Fibroblast of upper back skin (primary cell): ENCODE measurements at places on chromosomes 2 and 18.

DNA sequence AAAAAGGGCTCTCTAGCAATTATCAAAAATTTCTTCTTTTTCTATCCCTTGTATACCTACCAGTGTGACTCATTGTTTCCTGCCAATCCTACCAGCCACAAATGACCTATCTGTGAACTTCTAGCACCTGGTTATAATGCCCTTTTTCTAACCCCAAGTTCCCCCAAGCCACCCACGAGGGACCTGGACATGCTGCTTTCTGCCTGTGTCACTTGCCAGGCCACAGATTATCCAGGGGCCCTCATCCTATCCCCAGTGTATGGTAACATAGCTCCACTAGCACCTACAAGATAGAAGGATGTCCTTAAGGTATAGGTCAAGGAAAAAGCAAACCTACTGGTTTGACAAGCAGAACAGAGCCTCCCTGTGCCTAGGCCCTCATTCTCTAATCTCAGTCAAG, 26.8 kb downstream of the AAK1 start:
- no peak for DNase-seq

- DNase-seq: no peak
Measured at GRCh38 chr2:105581555-105581944, 163.2 kb upstream of the NCK2 start.

DNA sequence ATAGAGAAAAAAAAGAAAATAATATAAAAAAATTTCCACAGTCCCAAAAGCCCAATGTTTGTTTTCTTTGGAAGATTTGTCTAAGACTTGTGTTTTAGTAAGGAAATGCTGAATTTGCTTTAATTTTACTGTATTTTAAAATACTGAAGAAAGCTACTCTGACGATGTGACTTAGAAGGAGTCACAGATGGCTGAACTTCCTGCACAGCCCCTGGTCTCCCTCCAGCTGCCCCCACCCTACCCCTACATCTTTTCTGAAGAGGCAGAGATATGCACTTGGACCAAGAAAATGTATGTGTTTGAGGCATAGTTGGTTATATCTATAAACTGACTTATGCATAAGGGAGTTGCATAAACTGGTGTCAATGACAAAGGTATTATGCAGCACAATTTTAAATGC, 172.3 kb downstream of the CDH2 start:
- DNase-seq: no peak

DNA sequence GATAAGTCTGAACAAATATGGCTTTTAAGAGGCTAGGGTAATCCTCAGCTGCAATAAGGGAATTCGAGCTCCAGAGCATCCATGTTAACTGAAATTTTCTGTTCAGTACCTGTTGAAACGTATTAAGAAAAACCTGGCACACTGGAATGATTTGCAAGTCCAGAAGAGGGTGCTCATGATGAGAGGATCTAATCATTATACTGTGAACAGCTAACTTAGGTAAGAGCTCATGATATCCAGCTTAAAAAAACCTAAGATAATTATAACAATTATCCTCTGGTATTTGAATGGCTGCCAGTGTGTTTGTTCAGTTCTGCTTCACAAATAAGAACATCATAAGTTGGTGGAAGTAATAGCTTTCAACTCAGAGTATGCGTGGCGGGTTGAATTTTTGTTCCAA, 1118.3 kb upstream of the DDX18 start:
- no peak for DNase-seq

DNA sequence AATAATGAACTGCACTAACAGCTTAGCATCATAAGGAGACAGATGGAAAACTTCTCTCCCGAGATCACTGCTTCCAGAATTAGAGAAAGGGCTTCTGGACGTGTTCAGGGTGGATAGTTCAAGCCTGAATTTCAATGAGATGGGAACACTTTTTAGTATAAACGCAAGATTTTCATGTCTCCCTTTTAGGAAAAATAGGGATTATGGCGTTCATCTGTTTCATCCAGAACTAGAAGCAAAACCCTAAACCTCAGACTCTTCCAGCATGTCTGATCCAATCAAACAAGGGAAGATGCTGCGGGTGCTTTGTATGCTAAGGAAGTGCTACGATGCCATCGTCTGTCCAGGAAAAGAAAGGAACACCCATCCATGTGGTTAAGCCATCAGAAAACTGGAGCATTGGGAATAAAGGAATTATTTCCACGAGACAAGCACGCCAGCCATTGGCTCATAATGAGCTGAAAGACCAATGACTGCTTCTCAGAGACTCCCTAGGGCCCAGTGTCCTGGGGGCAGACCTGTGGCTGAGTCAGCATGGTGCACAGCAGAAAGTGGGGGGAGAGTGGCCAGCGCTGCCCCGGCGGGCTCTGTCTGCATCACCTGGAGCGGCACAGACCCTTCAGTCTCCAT, 65.9 kb upstream of the AFF3 start:
- DNase-seq: peak; percentile 77

DNA sequence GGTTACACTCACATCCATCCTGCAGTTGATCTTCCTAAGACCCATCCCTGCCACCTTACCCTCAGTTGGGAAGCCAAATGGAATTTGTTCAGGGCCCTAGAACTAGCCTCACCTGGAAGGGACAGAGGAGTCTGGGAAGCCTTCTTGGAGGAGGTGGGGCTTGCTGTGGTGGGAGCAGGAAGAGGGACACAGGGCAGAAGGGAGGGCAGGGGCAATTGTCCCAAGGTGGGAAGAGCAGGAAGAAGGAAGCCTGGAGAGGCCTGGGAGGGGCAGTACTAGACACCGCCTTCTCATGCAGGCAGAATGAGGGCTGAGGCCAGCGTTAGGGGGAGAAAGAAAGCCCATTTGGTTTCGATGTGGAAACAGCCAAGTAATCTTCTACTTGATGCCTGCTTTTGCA, 34.1 kb upstream of the ASPRV1 start:
- no peak for DNase-seq

DNA sequence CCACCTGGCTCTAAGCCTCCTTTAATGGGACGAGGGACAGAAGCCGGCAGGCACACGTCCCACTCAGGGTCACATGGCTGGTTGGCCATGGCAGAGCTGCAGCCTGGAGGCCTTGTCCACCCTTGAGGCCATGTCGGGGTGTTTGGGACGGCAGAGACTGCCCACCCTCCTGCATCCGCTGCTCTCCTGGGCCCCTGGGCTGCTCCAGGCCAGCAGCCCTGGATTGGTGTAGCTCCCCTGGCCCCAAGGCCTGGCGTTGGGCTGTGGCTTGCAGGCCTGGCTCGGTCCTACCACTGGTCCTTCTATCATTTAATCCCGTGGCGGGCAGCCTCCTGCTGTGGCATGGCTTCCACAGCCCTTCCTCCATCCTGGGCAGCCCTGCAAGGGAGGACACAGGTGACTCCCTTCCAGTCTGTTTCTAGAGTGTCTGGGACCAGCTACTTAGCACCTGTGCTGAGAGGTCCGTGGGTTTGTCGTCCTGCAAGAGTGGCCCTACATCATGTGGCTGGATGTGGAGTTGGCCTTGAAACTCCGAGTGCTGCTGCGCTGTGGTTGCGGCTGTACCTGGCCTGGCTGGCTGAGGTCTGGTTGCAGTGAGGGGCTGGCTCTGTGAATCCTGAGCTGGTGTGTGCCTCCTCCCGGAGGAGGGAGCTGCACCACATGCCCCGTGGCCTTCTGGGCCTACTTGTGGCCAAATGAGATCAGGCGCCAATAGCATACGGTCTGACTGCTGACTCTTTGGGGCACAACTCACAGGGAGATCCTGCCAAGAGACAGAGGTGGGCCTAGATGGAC, 67.3 kb downstream of the SH3RF3 start:
- no peak for DNase-seq

GRCh38 chr18:61471541-61471940, 138.3 kb downstream of the CDH20 start:
- DNase-seq: peak; percentile 35

DNA sequence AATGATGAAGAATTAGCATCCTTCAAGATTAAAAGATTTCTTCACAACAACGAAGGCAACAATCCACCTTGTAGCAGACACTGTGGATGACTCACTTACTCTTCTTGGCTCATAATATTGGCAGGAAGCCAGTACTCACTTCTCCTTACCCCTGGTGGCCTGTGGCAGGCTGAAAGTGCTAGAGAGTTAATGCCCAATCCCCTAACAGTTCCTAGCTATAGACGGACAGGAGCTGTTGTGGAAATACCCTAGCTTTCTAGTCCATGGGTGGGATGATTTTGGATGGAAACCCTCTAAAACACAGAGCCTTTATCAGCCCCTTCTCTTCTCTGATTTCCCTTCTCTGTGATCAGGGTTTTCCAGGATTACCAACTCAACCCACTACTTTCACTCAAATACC, 128.6 kb upstream of the NYAP2 start:
- DNase-seq: peak; percentile 66

GRCh38 chr18:13621446-13621849, 104.9 kb downstream of the FAM210A start:
- DNase-seq: no peak

- no peak for DNase-seq
Measured at GRCh38 chr2:116477229-116477628, 1337.3 kb upstream of the DDX18 start.

- no peak for DNase-seq
Measured at GRCh38 chr2:174235680-174236079, 12.7 kb downstream of the OLA1 start.

- peak; percentile 93 for DNase-seq
Measured at GRCh38 chr2:224837558-224837957, 121.4 kb upstream of the CCDC195 start.

DNA sequence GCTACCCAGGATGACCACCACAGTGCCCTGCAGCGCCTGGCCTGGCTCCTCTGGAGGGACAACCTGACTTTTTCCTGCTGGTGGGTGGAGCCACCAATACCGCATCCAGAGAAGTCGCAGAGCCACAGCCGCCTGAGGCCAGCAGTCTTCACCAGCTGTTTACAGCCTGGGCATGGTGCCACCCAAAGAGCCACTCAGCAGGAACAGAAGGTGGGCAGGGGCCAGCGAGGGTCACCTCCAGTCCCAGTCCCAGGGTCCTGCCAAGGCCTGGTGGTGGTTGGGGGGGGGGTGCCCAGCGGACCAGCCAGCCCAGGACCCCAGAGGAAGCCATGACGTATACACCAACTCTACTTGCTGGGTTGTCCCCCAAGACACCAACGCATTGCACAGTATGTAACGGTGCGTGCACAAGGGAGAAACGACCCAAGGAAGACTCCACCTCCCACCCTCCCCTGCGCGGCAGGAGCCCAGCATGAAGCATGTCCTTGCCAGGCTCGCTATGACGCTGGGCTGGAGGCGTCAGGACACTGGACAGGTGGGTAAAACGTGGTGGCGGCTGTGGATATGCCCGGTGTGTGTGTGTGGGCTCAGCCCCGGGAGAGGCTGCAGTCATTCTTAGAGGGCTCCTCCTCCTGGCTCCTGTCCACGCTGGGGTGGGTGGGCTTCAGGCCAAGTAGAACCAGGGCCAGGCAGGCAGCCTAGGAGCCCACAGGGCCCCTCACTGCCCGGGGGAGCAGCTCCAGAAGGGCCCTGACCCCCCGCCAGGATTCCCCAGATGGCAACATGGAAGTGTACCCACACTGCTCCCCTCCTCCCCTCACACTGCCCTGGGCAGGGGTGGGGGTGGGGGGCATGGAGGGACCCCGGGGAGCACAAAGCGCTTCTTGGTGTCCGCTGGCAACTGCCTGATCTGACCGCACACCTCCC, 49.3 kb downstream of the HS6ST1 start:
- DNase-seq: no peak

GRCh38 chr18:2325308-2325849, 245.9 kb downstream of the METTL4 start:
- peak; percentile 26 for DNase-seq

- DNase-seq: peak; percentile 35
Measured at GRCh38 chr2:65530547-65531320, 98.3 kb upstream of the SPRED2 start.

DNA sequence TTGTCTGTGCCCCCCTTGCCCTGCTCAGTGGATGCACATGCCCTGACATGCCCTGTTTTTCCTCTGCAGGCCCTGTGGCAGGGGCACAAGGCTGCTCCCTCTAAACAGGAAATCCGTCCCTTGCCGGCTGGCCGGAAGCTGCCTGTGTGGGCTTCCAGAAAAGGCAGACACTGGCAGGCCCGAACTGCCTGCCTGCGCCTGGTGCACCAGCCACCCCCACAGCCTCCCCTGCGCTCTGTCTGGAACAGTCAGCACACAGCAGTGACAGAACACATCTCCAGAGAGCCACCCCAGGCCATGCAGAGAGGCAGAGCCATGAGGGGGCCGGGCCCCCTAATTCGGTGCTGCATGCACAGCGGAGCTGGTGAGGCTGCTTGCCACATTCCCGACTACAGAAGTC, 33.5 kb downstream of the LOXHD1 start:
- DNase-seq: no peak

GRCh38 chr2:221377066-221377465, 195.0 kb downstream of the EPHA4 start:
- DNase-seq: peak; percentile 71

GRCh38 chr18:57727952-57728807, 74.9 kb downstream of the ATP8B1 start:
- peak; percentile 43 for DNase-seq

DNA sequence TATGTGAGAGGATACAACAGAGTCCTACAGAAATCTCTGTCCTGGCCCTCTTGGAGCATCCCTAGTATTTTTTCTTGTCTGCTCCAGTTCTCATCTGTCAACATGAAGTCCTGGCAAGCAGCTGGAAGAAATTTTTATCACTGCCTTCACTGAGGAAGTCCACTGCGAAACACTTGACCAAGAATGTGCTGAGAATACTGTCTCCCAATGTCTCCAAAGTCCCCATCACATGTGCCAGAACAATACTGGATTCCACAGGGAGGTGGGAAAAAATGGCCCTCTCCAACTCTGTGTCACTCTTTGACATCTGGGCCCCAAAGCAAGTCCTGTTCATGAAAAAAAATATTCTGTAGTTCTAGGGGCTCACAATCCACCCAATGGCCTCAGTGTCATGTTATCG, 32.8 kb upstream of the PGAP1 start:
- DNase-seq: no peak

- DNase-seq: no peak
Measured at GRCh38 chr2:113679457-113679856, 52.4 kb downstream of the RABL2A start.

GRCh38 chr2:231018184-231018583, 19.1 kb upstream of the C2orf72 start:
- DNase-seq: no peak

- DNase-seq: no peak
Measured at GRCh38 chr18:44934901-44935300, 254.2 kb downstream of the SETBP1 start.

DNA sequence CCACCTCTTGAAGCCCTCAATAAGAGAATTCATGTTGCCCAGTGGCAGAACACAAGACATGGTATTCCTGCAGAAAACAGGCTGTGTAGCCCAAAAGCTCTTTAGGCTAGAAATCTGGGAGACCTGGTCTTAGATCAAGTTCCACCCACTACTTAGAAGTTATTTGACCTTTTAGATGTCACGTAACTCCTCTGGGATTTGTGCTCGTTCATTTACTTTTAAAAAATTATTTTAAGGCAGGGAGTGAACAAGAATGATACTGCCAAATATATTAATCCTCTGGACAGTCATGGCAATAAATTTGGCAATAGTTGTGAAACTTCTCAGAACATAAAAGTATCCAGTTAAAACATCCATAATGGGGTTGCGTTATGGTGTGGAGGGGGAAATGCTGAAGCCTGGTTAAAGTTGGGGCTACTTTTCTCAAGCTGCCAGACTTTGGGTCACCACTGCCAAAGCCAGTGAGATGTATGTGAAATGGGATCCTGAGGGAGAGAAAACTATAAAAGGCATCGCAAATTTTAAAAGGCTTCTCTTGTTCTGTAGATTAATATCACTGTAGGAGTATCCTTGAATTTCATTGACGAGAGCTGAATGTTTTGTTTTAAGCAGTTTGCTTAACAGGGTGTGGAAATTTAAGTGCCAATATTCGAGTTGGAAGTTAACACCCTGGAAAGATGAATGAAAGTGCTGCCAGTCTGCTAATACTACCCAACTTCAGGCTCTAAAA, 15.8 kb downstream of the DAPL1 start:
- no peak for DNase-seq
